BJ (cell line): ENCODE measurements at places on chromosomes 1 and 21. TPM values are rescaled to one million over a fixed set of nuclear protein-coding genes. Genes with fewer than 3 reads are reported as not detected.

DNA sequence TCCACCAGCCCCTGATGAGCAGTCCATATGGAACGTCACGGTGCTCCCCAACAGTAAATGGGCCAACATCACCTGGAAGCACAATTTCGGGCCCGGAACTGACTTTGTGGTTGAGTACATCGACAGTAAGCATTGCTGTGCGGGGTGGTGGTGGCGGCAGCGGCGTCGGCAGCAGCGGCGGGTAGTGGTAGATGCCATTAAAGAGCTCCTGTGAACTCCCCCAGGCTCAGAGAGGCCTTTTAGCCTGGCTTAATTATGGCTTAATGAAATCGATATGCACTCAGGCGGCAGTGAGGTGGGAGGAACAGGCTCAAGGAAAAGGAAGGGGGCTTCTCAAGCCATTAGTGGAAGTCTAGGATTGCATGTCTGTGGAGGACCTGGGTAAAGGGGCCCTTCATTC lies 41.9 kb upstream of the CNTN2 start:
- no peak for DNase-seq

GRCh38 chr21:42347601-42348327 lies 3.0 kb downstream of the TFF2 start:
- no peak for DNase-seq

DNA sequence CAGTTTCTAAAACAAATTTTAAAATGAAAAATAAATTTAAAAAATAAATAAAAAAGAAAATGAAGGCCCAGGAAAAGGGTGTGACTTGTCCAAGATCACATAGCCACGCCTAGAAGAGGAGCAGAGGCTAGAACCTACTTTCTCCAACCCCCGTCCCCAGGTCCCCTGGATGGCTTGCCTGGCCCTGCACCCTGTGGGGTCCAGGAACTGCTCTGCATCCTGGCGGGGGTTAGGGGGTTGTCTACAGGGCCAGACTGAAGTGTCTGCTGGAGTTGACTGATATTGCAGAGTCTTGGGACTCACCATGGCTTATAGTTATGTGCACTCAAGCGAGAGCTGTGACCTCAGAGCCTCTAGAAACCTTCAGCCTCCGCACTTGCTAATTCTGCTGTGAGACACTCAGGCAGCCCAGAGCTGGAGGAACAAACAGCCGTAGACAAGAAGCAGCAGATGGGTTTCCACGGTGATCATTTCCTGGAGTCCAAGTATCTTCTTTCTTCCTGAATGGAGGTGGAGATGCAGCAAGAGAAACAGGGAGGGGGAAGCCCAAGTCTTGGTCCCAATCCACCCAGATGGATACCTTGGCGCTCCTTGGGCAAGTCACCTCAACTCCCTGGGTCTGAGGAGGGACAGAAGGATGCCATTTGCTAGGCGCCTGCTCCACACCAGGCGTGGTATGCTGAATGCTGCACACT lies 5.2 kb upstream of the EXTL1 start:
- DNase-seq, result no peak

GRCh38 chr21:32356874-32357395 lies 35.9 kb downstream of the URB1 start:
- no peak for DNase-seq

DNA sequence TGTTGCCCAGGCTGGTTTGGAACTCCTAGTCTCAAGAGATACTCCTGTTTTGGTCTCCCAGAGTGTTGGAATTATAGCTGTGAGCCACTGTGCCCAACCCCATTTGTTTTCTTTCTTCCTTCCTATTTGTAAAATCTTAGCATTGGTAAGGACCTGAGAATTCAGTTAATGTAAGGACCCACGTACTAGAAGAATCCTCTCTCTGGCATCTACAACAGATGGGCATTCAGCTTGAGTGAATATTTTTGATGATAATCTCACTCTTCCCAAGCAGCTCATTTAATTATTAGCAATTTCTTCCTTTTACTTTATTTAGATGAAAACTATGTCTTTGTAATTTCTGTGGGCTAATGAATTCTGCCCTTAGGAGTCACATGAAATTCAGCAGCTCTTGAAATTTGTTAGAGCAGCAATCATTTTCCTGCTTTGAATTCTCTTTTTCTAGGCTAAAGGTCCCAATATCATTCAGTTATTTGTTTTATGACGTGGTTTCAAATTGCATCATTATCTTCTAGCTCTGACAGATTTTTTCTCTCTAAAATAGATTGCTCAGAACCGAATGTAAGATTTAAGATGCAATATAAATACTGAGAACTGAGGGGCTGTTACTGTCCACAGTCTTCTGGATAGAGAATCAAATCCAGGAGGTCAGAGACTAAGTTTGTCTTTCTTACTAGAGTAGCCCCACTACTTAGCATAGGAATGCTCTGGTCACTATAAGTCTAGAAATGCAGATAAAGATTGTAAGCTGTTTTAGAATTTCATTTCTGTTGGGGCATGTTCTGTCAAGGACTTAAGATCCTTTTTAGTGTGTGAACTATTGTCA lies 59.4 kb downstream of the EPB41 start:
- no peak for DNase-seq

DNA sequence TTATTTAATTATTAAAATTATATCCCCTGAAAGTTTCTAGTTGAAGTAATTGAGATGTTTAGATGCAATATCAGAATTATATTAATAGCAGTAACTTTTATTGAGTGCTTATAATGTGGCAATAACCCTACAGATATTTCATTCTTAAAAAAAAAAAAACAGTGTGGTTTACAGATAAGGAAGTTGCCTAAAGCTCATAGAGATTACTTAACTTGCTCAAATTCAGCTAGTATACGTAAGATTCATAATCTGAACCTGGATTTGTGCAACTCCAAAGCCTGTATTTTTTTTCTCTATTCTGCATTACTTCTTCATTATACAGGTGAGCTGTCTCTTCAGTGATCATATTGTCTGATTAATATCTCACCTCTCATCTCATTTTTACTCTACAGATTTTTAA lies 156.0 kb upstream of the PTBP2 start:
- no peak for DNase-seq

GRCh38 chr1:236809148-236809547 lies 14.1 kb downstream of the MTR start:
- no peak for DNase-seq

DNA sequence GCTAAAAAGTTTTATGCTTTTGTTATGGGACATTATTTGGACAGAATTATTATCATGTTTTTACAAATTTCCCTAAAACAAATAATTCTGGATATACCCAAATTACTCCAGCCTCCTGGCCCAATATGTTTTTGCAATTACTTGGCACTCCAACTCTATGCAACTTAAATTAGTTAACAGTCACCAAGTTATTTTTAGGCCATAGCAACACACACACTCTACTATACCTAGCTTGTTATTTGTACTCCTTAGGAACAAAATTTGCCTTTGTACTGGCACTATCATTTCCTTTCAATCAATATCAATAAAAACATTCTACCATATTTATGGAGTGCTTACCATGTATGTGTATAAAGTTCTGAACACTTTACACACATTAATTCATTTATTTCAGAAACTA lies 7.7 kb downstream of the DUSP10 start:
- no peak for DNase-seq

The LMNA gene
- polyA plus RNA-seq, result 537 and 840 TPM in 2 replicates

The EPS15 gene
- polyA plus RNA-seq, result 18.7 and 38.2 TPM in 2 replicates

- DNase-seq, result no peak
Observed at GRCh38 chr21:25647647-25648046, 8.6 kb downstream of the JAM2 start.

The SLAMF8 gene
- polyA plus RNA-seq, result 0.05 and 0.06 TPM in 2 replicates

The PADI3 gene
- polyA plus RNA-seq, result not detected in 2 replicates

DNA sequence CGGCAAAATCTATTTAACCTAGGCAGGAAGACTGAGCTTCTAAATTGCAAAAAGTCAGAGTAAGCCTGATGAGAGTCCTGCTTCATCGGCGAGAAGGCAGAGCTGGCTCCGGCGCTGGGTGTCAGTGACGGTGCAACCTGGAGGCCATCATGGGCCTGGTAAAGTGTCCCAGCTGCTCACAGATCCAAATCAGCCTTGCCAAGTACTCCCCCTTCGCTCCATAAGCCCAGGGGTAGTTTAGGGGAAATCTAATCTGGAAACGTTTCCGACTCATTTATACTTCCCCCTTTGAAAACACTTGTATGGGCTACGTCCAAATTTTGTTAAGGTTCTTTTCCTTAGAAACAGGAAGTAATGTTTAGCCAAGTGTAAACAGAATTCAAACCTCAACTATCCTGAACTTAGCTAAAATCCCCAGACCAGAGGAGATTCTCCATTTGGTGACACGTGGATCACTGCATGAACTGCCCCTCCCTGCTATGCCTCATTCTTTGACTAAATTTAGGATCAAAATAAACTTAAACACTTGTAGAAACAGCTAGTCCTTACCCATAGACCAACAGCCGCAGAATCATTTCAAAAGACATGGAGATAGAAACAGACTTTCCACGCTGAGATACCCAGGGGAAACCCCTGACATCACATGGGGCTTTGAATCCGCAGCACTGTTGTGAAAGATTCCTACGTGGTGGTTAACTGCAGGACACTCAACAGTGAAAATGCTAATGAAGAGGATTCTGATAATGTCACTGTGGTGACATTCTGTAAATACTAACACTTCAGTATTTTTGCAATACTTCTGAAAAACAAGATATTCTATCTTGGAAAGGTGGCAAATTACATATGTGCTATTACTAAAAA lies 172.7 kb downstream of the TGFBR3 start:
- no peak for DNase-seq

DNA sequence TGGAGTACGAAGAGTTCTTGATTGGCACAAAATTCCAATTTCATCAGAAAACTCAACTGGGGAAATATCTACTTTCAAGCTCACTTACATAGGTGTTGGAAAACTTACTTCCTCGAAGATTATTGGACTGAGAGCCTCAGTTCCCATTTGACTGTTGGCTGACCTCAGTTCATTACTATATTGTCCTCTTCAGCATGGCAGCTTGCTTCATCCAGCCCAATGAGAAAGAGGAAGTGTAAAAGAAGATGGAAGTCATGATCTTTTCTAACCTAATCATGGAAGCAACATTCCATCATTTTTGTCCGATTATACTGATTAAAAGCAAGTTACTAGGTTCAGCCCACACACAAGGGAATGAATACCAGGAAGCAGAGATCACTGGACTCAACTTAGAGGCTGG lies 49.4 kb downstream of the HSD3B1 start:
- DNase-seq, result no peak

The AMPD2 gene
- polyA plus RNA-seq, result 43.1 and 86.9 TPM in 2 replicates

- no peak for DNase-seq
Observed at GRCh38 chr21:34690041-34690792, 21.4 kb downstream of the CLIC6 start.

The EPHA2 gene
- polyA plus RNA-seq, result 13.6 and 26.5 TPM in 2 replicates

- no peak for DNase-seq
Observed at GRCh38 chr1:47469390-47469759, 31.5 kb downstream of the FOXD2 start.

GRCh38 chr1:189658381-189658780 lies 819.3 kb downstream of the BRINP3 start:
- no peak for DNase-seq

DNA sequence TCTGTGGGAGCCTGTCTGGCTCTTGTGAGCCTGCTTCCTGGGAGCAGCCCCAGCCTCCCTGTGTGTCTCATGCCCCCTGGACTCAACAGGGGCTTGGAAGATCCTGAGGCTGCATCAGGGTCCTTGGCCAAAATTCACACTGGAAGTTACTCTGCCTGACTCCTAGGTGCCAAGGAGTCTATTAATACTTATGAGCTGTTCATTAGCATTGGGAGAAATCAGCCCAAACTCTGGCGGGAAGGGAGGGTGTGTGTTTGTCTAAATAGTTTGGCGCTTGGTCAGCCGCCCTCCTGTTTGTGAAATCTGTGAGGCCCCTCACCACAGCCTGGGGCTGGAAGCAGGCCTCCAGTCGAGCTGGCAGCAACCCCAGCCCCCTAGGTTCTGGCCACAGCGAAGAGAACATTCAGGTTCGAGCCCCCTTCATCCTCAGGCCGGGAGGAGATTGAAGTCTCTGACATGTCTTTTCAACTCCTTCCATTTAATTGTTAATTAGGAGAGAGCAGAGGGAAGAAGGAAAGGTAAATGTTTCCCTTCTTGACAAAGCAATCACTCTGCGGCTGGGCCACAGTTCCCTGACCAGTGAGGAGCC lies 82.1 kb upstream of the F3 start:
- no peak for DNase-seq

- no peak for DNase-seq
Observed at GRCh38 chr1:151961833-151962232, 31.8 kb downstream of the S100A10 start.

GRCh38 chr1:4689941-4690635 lies 35.7 kb downstream of the AJAP1 start:
- DNase-seq, result no peak

GRCh38 chr1:39184354-39184818 lies 20.1 kb upstream of the MACF1 start:
- no peak for DNase-seq

GRCh38 chr21:18340387-18340942 lies 63.1 kb downstream of the TMPRSS15 start:
- DNase-seq, result no peak

The MAP1LC3C gene
- 0.10 and 0.23 TPM in 2 replicates for polyA plus RNA-seq

DNA sequence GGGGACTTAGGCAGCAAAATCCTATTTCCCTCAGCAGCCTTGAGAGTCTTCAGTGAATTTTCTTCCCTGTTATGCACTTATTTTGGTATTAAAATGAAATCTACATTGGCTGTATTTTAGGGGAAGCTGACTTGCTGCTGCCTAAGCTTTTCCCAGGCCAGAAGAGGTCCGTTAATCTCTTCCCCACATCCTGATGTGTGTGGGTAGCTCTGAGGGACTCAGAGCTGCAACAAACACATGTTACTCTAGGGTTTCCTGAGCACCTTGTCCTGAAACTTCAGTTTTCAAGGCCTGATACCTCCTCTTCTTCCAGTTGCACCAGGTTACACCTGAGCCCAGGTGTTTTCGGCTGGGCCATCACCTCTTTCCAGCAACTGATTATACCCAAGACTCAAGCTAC lies 51.5 kb downstream of the SYT6 start:
- no peak for DNase-seq

- DNase-seq, result no peak
Observed at GRCh38 chr1:94535879-94536278, 5.7 kb downstream of the F3 start.

The ANGPTL1 gene
- 0.28 and 0.44 TPM in 2 replicates for polyA plus RNA-seq

GRCh38 chr1:66605419-66605997 lies 71.6 kb downstream of the SGIP1 start:
- DNase-seq, result no peak

The TSSK3 gene
- polyA plus RNA-seq, result 0.39 and 0.42 TPM in 2 replicates

The KCNA3 gene
- polyA plus RNA-seq, result 0.38 and 0.39 TPM in 2 replicates

The NUDT4B gene
- polyA plus RNA-seq, result 19.6 and 20.4 TPM in 2 replicates

DNA sequence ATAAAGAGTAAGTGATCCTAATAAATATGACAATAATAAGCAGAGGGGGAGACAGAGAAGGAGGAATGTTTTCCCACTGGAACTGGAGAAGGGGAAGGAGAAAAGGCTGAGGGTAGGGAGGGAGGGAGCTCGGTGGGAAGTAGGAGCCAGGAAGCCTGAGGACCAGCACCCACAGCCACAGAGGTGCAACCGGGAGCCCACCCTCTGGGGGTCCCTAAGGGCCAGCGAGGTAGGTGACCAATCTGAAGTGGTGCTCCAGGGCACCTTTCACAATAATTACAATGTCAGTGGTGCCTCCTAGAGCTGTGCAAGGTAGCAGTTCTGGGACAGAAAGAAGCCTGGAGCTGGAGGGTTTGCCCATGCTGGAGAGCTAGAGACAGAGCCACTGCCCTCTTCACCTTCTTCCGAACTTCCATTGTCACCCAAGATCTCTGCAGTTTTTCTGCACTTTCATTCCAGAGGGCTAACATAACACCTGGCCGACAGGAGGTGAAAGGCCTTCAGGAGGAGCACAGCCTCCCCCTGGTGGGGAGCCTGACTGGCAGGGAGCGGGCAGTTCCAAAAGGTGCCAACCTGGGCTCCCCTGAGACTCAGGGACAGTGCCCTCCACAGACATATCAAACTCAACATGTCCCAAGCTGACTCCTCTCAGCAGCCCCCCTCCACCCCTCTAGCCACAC lies 4.1 kb upstream of the AHCYL1 start:
- DNase-seq, result no peak
